ENCODE measurements at places on chromosomes 6 and 20.

- no peak for DNase-seq
Observed at GRCh38 chr6:37187321-37188022, 17.5 kb downstream of the PIM1 start.

GRCh38 chr6:151023342-151023741 lies 157.8 kb downstream of the MTHFD1L start:
- DNase-seq, result no peak

DNA sequence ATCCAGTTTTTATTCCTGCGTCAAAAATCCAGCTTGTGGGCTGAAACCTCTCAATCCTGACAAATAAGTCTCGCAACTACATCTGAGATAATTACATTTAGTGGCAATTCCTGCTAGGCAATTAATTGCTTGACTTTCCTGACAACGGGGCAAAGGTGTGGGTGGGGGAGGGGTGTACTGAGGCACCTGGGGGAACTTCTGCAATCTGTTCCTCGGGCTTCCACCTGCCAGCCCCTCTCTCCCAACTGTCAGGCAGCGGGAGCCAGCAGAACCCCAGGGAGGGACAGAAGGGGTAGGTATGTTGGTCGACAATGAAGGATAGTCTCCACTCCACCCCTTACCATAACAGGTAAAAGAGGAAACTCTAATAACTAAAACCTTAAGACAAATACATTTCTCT lies 6.8 kb downstream of the C6orf52 start:
- DNase-seq, result no peak

DNA sequence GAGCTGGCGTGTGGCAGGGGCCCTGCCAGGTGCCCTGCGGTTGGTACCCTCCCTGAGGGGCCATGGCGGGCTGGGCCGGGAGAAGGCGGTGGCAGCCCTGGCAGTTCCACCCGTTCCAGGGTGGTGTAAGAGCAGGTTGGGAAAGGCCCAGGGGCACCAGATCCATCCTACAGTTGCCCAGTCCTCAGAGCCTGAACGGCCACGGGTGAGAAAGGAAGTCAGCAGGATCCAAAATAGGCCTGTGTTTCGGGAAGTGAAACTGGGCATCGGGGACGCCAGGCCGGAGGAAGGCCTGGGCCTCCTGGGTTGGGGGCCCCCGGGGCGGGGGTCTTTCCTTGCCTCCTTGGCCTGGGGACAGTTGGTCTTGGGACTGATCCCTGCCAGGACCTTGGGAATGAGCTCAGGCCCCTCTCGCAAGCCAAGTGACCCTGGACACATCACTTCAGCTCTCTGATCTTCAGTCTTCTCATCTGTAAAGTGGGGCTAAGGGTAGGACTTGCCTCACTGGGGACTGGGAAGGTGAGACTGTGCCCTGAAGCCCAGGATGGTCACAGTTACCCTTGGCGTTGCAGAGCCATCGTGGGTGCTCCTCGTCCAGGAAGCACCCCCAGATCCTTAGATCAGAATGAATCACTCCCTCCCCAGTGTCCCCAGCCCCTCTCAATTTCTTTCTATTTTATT lies 18.1 kb upstream of the NOL4L start:
- no peak for DNase-seq

- no peak for DNase-seq
Observed at GRCh38 chr6:53583451-53583850, 38.5 kb upstream of the GCLC start.

DNA sequence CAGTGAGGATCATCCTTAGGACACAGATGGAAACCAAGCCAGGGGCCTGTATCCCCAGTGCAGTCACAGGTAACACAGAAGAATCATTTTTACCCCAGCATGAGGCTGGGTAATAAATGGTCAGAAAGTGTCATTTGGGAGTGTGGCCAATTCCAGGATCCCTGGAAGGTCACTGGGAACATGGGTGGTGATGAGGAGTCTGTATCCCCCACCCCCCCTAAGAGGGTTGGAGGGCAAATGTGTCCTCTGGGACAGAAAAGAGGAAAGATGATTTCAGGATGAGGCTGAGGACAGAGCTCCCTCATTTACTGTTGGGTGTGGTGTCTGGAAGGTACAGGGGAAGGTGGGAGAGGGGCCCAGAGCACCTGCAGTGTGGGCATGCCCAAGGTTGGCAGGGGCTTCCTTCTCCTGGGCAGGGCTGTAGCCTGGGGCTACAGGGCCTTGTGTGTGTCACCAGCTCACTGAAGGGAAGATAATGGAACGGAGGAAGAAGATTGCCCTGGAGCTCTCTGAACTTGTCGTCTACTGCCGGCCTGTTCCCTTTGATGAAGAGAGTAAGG lies 34.5 kb downstream of the PLCG1 start:
- DNase-seq, result no peak

GRCh38 chr6:12071064-12071615 lies 59.0 kb downstream of the HIVEP1 start:
- DNase-seq, result no peak

DNA sequence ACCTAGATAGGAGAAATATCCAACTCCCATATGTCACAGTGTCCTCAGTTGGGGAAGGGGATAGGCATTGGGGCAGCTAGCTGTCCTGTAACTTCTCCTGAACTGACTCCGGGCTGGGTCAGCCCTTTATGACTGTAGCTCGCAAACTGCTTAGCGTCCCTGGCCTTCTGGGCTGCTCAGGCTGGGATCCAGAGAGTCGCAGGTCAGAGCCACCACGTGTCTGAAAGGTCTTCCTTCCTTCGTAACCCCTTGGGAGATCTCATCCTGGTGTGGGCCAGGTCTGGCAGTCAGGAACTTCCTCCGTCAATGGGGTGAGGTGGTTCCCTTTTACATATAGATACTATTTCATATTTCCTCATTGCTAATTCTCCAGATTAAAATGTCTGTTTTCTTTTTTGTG lies 28.8 kb upstream of the HINT3 start:
- DNase-seq, result no peak

GRCh38 chr20:6636209-6637159 lies 131.0 kb upstream of the BMP2 start:
- DNase-seq, result peak; percentile 52

- DNase-seq, result no peak
Observed at GRCh38 chr6:19979059-19979458, 141.9 kb downstream of the ID4 start.

GRCh38 chr20:8645326-8645725 lies 423.6 kb upstream of the PLCB4 start:
- no peak for DNase-seq

GRCh38 chr20:51738877-51739447 lies 29.2 kb downstream of the ATP9A start:
- peak; percentile 61 for DNase-seq

- DNase-seq, result no peak
Observed at GRCh38 chr6:57130661-57131177, 40.7 kb downstream of the ZNF451 start.

DNA sequence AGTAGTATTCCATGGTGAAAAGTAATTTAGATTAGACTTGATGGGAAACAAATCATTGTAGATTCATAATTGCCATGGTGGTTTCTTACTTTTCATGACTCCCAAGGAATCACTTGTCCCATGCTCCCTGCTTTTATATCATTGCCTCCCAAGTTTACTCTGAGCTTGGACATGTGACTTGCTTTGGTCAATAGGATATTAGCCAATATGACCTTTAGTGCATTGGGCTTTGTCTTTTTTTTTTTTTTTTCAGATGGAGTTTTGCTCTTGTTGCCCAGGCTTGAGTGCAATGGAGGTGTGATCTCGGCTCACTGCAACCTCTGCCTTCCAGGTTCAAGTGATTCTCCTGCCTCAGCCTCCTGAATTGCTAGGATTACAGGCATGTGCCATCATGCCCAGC lies 15.5 kb upstream of the SMAP1 start:
- no peak for DNase-seq

GRCh38 chr6:37985355-37985754 lies 165.8 kb downstream of the ZFAND3 start:
- DNase-seq, result no peak

- no peak for DNase-seq
Observed at GRCh38 chr20:48460681-48461080, 367.1 kb downstream of the PREX1 start.

GRCh38 chr20:59051666-59052185 lies 9.1 kb upstream of the PRELID3B start:
- no peak for DNase-seq

DNA sequence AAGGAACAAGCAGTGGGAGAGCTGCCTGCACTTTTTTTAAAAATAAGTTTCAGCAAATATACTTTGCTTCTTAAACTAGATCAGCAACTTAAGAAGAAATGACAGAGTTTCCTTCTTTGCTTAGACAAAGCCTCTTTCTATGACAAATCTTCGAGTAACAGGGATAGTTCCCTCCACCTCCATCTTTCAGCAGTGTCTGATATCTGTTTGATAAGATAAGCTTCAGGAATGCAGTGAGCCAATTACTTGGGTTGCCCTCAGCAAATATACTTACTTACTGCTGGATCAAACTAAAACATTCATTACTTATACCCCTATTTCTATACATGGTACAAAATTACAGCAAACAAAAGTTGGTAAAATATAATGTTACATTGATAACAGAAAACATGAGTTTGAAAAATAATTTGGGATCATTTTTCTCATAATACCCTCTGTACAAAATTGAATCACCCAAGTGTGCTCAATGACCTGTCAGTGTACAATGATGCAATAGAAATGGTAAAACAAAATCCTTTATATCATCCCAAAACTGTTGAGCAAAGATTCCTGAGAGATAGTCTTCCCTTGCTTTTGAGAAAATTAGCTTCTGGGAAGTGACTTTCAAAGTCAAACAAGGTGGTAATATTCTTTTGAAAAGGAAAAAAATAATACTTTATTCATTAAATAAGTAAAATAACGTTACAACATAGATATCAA lies 24.5 kb downstream of the FRK start:
- no peak for DNase-seq

GRCh38 chr6:166621114-166621540 lies 5.9 kb downstream of the RPS6KA2 start:
- no peak for DNase-seq

DNA sequence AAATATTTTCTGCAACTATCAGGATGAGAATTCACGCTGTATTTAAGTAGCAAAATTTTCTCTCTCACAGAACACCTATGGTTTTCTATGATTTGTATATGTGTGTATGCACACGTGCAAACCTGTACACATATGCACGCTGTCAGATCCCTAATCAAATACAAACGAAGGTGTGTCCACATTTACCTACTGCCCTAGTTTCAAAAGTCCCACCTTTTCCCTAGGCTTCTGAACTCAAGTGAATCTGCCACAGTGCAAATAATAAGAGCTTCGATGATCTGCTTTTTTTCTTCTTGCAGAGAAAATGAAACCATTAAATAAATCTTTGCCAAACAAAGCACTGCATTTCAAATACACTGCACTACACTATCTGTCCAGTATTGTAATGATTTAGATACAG lies 6.5 kb downstream of the HIVEP2 start:
- no peak for DNase-seq

GRCh38 chr6:104046426-104046825 lies 813.3 kb downstream of the HACE1 start:
- no peak for DNase-seq

DNA sequence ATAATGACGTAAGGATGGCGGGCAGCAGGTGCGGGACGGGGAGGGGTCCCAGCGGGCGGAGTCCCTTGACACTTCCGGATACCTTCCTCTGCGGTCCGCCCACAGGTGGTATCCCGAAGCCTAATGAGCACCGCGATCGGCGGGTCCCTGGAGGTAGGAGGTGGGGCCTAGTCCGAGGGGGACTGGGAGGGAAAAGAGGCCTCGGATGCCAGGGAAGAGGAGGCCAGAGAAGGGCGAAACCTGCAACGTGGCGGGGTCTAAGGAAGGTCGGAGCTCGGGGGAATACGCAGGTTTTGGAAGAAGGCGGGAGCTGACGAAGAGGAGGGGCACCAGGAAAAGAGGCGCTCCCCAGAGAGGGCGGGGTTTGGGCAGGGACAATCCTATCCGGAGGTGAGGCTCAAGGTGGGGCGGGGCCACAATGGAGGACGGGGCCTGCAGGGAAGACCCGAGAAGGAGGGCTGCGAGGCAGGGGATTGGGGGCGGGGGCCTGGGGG lies 3.7 kb downstream of the PRSS16 start:
- DNase-seq, result peak; percentile 90

DNA sequence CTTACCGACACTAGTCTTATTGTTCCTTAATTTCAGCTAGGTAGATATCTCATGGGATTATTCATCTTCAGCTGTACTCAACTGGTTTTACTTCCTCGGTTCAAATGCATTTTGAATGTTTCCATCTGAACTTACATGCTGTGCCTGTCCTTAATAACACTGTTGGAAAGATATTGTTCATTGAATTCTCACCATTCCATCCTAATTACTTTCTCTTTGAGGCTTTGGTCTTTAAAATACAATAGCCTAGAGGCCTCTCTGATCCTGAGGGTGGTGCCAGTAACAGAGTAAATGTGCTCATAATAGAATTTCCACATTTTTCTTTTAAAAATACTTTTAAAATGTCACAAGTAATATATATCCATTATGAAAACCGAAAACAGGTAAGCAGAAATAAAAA lies 54.0 kb downstream of the IL20RA start:
- DNase-seq, result no peak
